ENCODE measurements at places on chromosomes 7 and 10.

- DNase-seq: no peak
Observed at GRCh38 chr10:107284187-107284586, 119.7 kb upstream of the SORCS1 start.

DNA sequence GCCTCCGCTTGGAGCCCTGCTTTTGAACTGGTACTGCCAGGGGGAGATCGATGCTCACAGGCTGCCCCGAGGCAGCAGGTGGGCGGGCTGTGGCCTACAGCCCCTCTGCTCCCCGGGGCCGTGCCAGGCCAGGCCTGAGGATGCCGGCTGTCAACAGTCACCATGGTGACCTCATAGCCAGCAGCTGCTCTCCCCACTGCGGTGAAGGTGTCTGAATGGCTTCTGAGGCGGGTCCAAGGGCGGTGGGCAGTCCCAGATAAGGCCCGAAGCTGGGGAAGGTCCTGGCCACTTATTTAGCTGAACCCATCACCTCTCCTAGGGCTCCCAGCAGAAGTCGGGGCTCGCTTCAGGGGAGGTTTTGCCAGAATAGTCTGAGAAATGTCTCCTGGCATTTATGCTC, 179.3 kb downstream of the ARHGAP12 start:
- DNase-seq: no peak

DNA sequence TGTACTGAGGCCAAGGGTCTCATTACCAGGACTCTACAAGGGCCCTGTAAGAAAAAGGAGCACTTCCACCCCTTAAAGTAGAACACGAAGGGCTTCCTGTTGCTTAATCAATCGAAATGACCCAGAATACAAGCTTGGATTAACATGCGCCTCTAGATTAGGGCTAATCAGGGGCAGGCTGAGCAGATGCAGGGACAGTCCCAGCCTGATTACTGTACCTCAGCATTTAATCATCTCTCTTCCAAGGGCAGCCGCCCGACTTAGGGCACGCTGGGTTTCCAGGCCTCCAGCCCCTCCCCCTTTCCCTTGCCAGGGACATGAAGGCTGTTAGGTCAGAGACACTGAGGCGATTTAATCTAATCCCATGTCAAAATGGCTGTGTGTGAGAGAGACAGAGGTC, 138.6 kb downstream of the NRF1 start:
- DNase-seq: no peak

DNA sequence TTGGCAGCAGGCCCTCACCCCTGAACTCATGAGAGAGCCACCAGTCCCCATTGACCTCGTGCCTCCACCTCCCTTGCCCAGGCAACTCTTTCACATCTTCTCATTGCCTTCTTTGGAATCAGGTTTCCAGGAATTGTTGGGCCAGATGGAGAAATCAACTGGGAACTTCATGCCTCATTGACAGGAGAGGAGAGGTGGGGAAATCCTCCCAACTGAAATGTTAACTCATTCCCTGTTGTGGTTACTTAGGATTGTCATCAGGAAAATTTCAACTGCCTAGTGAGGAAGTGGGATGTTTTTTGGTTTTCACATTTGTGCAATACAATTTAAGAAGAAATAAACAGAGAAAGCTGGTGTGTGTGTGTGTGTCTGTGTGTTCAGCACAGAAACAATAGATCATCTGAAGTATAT, 106.6 kb upstream of the INHBA start:
- peak; percentile 38 for DNase-seq

GRCh38 chr10:88076027-88076880, 212.8 kb downstream of the PTEN start:
- DNase-seq: no peak
